ENCODE measurements at places on chromosomes 1 and 21.
A peak's percentile ranks its signal among the peaks of the same experiment; 100 is the strongest.

GRCh38 chr1:223515926-223516325, 122.7 kb downstream of the CCDC185 start:
- no peak for DNase-seq

GRCh38 chr1:197339106-197340060, 71.3 kb downstream of the CRB1 start:
- DNase-seq = no peak

- DNase-seq = no peak
These were observed 973.7 kb downstream of the LTN1 start for GRCh38 chr21:28018741-28019669.

DNA sequence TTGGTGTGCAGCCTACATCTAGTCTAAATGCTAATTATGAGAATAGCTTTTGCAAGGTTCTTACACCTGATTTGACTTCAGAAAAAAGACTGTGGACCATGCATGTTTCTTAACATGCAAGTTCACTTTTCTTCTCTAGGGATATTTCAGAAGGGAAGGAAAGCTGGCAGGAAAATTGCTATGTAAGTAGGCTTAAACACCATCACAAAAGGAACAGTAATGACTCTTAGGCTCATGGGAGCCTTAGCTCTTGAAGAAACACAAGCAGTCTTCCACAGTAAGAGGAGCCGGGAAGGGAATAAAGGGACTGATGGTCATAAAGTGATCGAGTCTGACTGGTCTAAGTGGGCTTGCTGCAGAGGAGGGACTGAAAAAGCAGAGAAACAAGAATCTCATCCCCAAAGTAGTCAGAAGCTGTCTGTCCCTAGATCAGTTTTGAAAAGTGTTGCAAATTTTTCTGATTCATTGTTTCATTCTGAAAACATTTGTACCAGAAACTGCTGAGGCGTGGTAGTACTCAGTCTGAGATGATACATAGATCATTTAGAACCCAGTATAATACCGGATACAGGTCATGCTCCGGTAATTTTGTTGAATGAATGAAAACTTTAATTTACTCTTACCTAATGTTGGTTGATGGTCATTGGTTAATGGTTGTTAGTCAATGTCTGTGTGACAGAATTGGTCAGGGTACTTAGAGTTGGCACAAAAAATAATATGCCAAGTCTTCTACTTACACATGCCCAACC, 40.9 kb downstream of the SMYD2 start:
- no peak for DNase-seq

DNA sequence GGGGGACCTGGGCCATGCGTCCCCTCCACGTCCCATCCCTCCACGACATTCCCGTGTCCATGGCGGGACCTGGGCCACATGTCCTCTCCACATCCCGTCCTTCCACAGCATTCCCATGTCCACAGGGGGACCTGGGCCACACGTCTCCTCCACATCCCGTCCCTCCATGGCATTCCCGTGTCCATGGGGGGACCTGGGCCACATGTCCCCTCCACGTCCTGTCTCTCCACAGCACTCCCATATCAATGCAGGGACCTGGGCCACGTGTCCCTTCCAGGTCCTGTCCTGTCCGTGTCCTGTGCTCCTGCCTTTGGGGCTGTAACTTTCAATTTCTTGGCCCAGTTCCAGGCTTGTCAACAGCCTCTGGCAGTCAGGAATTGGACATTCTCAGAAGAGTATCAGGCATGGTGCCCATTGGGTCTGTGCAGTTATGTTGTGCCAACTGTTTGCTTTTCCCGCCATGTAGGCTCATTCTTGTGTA, 47.1 kb downstream of the WNT9A start:
- no peak for DNase-seq

DNA sequence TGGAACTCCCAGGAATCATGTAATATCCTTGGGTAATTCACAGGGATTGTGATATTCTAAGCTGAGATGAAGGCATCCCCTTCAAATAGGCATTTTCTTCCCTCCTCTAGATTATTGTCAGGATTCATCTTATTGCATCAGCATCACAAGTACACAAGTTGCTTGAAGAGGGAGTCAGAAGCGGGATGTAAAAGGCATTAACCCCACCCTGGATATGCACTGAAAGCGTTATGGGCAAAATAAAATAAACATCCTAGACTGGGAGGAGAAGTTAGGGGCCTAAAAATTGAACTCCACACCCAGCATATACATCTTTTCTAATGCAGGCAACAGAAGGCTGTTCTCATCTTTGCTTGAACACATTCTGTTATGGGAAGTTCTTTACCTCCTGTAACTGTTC, 381.2 kb downstream of the SETD4 start:
- DNase-seq = no peak

DNA sequence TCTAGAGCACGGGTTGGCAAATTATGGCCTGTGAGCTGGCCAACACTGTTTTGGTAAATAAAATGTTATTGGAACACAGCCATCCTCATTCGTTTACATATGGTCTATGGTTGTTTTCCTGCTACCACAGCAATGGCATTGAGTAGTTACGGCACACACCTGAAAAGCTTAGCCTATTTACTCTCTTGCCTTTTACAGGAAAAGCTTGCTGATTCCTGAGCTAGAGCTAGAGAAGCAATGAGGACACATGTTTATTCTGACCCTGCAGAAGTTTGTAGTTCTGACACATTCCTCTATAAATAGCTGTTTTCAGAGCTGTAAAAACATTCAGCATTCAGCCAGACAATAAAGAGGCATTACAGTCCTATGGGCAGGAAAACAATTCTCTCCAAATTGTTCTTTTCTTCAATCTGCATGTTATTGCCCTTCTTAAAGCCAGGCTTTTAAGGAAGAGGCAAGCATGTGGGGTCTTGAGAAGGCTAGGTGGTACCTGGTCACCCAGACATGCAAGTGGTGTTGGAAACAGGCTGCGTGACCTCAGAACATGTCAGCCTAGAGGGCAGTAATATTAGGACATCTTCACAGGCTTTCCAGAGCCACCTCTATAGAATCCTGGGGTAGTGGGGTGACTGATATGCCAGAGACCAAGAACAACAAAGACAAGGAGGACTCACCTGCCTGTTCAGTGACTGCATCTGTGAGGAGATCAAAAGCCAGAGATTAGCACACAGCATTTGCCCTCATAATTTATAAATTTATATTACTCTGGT, 1.6 kb downstream of the FCRL2 start:
- DNase-seq = no peak

- DNase-seq = no peak
These were observed 4.1 kb downstream of the ZNF362 start for GRCh38 chr1:33260439-33260838.

DNA sequence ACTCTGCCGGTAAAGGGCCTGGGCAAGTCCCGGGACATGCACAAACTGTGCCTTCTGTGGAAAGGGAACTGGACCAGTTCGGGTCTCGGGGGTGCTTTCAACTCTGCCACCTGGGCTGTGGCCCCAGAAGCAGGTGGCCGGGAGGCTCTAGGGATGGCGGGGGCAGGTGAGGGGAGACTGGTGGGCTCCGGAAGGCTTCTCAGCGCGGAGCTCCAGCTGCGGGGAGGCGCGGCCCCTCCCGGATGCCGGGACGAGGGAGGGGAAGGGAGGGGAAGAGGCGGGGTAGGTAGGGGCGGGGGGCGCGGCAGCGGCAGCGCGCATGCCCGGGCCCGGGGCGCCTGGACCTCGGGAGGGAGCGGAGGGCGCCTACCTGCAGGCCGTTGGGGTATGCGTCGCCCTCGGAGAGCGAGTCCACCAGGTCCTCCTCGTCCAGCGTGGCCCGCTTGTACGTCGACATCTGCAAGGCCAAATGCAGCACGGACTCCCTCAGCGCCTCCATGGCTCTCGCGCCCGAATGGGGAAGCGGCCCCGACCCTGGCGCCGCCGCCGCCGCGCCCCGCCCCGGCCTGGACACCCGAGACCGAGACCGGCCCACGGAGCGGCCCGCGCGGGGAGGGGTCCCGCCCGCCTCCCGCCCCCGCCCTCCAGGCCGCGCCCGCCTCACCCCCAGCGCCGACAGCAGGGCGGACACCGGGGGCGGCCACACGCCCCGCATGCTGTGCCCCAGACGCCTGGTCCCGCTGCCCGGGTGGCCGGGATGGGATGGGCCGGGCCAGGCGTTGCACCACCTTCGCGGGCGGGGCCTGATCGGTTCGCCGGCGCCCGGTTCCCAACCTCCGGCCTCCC, at the start of gene ECE1:
Gene ECE1 (minus strand): TSS at position 764 of the 846 bp plus-strand sequence. CDS start 49 bp downstream, at position 715.
- DNase-seq = peak; percentile 76

- DNase-seq = no peak
These were observed 19.6 kb downstream of the SPATA45 start for GRCh38 chr1:212827831-212828278.

- no peak for DNase-seq
These were observed 148.6 kb upstream of the WNT4 start for GRCh38 chr1:22291494-22291893.

GRCh38 chr1:983798-984475, 2.0 kb upstream of the PERM1 start:
- DNase-seq = peak; percentile 20

DNA sequence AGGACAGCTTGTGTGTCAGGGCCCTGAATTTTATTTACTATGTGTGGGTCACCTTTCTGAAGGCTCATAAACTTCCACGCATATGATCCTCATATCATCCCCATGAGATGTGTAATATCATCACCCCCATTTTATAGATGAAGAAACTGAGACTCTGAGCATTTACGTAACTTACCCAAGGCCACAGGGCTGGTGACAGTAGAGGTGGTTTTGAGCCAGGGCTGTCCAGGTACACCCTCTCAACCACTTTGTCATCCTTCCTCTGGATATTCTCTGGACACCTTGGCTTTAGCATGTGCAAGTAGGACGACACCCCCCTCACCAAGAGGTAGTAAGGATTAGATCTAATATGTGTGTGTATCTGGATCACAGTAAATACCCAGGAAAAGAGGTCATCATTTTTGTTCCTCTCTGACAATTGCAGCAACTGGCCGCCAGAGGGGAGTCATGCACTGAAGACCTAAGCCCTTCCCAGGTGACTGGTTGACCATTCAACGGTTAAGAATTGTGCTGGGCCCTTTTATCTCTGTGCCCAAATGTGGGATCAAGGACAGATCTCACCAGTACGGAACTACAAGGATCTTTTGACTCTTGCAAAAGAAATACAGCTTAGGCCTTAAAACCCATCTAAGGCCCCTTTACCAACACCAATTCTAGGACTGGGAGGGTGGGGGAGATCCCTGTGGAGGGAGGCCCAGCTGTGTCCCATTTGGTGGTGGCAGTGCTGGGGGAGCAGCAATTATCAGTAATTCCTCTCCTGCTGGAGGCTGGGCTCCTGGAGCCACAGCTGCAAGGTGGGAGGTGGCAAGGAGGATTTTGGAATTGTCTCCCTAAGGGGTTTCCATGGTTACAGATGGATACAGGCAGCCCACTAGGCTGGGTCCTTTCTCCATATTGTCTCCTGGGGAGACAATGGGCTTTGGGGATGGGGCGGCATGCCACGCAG, 13.7 kb upstream of the E2F2 start:
- peak; percentile 94 for DNase-seq

GRCh38 chr1:159282118-159282517, 20.0 kb upstream of the FCER1A start:
- DNase-seq = peak; percentile 89

DNA sequence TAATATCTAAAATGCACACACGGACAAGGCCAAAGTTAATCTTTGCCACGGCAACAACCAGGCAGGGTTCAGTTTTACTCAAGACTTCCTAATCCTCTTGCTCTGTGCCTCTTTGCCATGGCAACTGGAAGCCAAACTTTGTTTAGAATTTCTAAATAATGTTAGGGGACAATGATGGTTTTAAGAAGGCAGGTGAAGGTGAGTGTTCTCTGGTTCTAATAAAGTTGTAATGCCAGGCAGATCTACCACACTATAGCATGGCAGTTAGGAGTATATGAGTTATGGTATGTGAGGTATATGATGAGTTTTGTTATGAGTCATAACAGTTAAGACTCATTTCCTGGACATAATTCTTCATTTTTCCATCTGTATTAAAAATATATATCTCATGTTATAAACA, 2.7 kb downstream of the PTPRC start:
- DNase-seq = peak; percentile 4

DNA sequence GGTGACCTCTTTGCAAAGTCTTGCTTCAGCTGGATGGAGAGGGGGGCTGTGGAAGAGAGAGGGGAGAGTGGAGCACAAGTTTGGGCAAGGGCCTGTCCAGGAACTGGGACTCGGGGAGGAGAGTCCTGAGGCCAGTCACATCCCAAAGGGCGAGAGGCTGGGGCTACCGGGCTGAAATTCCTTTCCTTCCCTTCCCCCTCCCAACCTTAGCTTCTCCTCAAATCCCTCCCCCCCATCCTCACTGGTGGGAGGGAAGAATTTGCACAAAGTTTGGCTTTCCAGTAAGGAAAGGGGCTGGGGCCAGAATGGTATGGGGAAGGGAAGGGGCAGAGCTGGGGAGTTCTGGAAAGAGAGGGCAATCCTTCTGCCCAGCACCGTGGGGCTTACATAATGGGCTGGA, 854 bp downstream of the CNTN2 start:
- DNase-seq = peak; percentile 32

DNA sequence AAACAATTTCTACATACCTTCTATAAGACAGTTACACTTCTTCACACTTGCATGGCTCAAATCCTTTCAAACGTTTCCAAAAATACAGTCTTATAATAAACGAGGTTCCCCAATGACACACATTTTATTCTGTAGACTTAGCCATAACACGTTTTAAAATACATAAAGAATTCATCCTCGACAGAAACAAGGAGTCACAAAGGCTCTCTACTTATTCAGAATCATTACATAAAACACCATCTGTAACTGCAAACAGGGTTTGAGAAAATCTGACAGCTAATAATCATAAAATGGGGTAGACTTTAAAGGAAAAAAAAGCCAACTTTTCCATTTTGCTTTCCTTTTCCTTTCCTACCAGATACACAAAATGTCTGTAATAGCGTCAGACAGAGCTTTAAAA, 1.8 kb downstream of the PIK3R3 start:
- DNase-seq = no peak

DNA sequence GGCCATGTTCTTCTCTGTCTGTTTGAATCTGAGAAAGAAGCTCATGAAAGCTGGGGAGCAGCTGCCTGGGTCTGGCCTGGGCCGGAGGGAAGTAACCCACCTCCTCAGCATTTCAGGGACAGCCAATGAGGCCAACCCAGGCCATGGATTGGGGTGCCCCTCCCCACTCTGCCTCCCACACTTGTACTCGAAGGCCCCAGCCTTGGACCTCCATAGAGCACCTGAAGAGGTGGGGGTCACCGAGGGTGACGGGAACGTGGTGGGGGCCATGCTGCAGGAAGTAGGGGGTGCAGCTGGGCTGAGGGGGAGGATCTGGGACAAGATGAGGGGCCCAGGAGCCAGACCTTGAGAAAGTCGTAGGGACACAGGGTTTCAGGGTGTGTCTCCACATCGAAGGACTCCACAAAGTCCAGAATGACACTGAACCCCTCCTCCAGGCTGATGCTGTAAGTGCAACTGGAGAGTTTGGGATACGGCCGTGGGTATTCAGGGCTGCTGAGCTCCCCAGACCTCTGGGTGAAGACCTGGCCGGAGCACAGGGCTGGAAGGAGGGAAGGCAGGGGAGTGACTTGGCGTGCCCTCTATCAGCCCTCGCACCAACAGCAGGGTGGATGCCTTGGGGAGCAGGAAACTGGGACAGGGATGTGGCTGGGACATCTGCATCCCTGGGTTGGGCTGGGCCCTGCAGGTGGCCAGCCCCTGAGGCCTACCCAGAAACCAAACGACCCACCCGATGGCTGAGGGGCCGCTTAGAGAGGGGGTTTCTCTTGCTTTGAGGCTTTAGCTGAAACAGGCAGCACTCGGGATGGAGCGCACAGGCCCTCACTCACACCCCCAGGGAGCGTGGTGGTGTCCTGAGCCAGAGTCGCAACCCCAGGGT, 3.8 kb downstream of the MASP2 start:
- no peak for DNase-seq

GRCh38 chr1:219794085-219794743, 134.1 kb downstream of the SLC30A10 start:
- no peak for DNase-seq
